Activated naive CD8-positive, alpha-beta T cell treated with anti-CD3 and anti-CD28 coated beads, Interleukin-2, amount 10 ng/mL, durations not matched to agents 7 days and 5 days (primary cell): ENCODE measurements at places on chromosomes 2 and 18.

GRCh38 chr2:219765231-219765911 lies 137.9 kb downstream of the SLC4A3 start:
- no peak for DNase-seq

DNA sequence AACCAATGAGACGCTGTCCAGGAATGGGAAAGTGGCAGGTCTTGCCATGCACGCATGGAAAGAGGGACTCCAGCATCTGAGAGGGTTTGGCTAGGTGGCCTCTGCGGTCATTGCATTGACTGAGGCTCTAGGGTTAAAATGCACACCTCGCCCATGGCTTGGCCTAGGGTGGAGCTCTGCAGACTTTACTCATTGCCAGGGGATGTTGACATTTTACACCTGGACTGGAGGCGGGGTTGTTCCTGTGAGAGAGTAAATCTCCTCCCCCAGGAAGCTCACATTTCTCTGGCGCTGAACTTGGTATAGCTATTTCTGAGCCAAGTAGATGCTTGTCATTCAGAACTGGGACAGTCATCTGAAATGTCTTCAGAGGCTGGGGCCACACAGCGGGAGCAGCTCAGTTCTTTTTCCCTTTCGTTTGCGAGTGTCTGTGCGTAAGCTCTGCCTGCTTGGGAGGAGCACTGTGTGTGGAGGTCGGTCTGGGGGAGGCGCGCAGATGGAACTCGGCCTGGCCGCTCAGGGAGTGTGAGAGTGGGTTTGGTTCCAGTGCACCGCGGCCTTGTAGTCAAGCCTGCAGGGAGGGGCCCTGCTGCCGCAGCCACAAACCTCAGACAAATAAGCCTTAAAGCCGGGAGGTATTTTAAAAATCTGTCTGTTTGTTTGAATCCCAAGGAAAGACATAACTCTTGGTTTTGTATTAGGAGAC lies 76.5 kb downstream of the LPIN1 start:
- DNase-seq = no peak

DNA sequence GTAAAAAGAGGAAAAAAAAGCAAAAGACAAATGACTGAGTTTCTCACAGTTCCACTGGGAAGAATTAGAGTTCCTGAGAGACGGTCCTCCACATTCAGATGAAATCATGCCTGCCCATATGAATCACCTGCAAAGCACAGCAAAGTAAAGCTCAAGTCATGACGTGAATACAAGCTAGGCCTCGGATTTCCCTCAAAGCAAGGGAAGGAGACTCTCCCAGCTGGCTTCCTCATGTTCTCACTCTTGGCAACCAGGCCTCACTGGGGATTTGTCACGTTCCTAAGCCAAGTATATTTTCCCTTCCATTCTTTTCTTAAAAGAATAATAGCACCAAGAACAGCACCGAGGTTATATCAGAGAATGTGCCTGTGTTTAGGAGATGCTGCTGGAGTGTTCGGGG lies 47.0 kb downstream of the CYP27C1 start:
- DNase-seq = no peak

- no peak for DNase-seq
These were observed 24.8 kb downstream of the BOLL start for GRCh38 chr2:197760293-197760657.
